ENCODE measurements at places on chromosomes 6 and 20. TPM values are rescaled to one million over a fixed set of nuclear protein-coding genes. Genes with fewer than 3 reads are reported as not detected.

Gene FAM217B
- 27.9 TPM for total RNA-seq

Gene DEK
- total RNA-seq = 224 TPM

Gene TPBG
- 66.4 TPM for total RNA-seq

Gene FAM83B
- total RNA-seq = 0.41 TPM

Gene RNF39
- not detected for total RNA-seq

Gene TNFRSF21
- 36.0 TPM for total RNA-seq

Gene RPS21
- 1,506 TPM for total RNA-seq

Gene PGBD1
- total RNA-seq = 11.6 TPM

Gene CRNKL1
- 25.1 TPM for total RNA-seq

GRCh38 chr20:26205350-26205749 lies 508.7 kb upstream of the ZNF337 start:
- no peak overlapping the region for H3K4me3 ChIP-seq
- no peak overlapping the region for H3K27ac ChIP-seq

- no peaks in the 10 kb centered on the region for H3K27me3 ChIP-seq
- H3K27ac ChIP-seq = no peak overlapping the region
- no peak for DNase-seq
- H3K4me1 ChIP-seq = no peaks in the 10 kb centered on the region
- H3K4me3 ChIP-seq = no peak overlapping the region
- peaks cover 14% of the 10 kb centered on the region for H3K36me3 ChIP-seq
Measured at GRCh38 chr6:31418251-31418650, 14.9 kb downstream of the MICA start.

- H3K27ac ChIP-seq = no peak overlapping the region
- H3K4me3 ChIP-seq = peak overlapping the region; percentile 49
- H3K27me3 ChIP-seq = no peaks in the 10 kb centered on the region
Measured at GRCh38 chr6:28597217-28597835, 71.6 kb downstream of the GPX5 start.

- no peaks in the 10 kb centered on the region for H3K4me1 ChIP-seq
- H3K27ac ChIP-seq = no peak overlapping the region
- DNase-seq = no peak
- no peak overlapping the region for H3K4me3 ChIP-seq
Measured at GRCh38 chr6:71224011-71224410, 64.6 kb upstream of the OGFRL1 start.

DNA sequence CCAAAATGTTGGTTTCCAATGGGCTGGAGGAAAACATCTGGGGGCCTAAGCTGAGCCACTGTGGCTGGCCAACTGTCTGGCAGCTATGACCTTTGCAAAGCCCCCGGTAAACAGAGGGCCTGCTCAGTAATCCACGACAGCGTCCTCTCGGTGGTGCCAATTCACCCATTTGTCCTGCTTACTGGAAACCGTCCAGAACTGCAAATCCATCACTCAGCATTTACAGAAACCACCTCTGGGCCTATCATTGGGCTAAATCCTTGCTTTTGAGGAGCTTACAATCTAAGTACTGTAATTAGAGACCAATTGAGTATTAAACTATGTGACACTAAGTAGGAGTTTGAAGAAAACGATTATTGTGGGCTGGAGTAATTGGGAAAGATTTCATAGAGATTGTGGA lies 31.0 kb downstream of the ADAT2 start:
- no peak overlapping the region for H3K27ac ChIP-seq
- H3K4me1 ChIP-seq = no peaks in the 10 kb centered on the region
- no peak for DNase-seq
- no peaks in the 10 kb centered on the region for H3K27me3 ChIP-seq
- H3K36me3 ChIP-seq = no peaks in the 10 kb centered on the region
- H3K4me3 ChIP-seq = no peak overlapping the region

- H3K36me3 ChIP-seq = no peaks in the 10 kb centered on the region
- H3K27me3 ChIP-seq = no peaks in the 10 kb centered on the region
- peaks cover 1% of the 10 kb centered on the region for H3K4me1 ChIP-seq
Measured at GRCh38 chr20:2516399-2516798, 7.7 kb upstream of the ZNF343 start.

DNA sequence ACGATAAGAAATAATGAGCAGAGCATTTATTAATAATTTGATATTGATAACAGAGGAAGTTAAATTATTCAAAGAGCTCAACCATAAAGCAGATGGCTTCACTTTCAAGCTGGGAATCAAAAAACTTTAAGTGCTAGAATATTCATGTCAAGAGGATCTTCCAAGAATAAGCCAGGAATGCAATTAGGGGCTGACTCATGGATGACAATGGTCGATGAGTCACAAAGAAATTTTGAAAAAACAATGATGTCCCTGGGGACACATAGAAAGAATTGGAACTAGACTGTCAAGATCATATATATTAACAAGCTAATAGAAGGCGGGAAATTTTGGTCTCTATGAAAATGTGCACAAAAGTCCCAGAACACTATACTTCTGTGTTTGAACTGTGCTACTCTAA lies 304.1 kb downstream of the LAMA2 start:
- no peaks in the 10 kb centered on the region for H3K27me3 ChIP-seq
- peaks cover 24% of the 10 kb centered on the region for H3K4me1 ChIP-seq
- peak; percentile 84 for DNase-seq
- H3K4me3 ChIP-seq = no peak overlapping the region

DNA sequence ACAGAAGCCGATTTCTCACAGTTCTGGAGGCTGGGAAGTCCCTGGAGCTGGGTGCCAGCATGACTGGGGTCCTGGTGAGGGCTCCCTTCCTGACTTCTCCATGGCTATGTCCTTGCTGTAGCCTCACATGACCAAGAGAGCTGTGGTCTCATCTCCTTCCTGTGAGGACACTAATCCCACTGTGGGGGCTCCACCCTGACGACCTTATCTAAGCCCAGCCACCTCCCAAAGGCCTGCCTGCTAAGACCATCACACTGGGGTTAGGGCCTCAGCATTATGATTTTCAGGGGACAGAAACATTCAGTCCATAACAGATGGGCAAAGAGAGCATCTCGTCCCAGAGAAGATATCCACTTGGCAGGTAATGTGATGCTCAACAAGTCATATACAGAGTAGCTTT lies 16.8 kb downstream of the RPP40 start:
- H3K27ac ChIP-seq = no peak overlapping the region
- no peaks in the 10 kb centered on the region for H3K27me3 ChIP-seq
- no peaks in the 10 kb centered on the region for H3K36me3 ChIP-seq
- H3K4me3 ChIP-seq = no peak overlapping the region
- peaks cover 12% of the 10 kb centered on the region for H3K4me1 ChIP-seq

GRCh38 chr20:52201395-52201794 lies 9.8 kb upstream of the ZFP64 start:
- H3K4me1 ChIP-seq = no peaks in the 10 kb centered on the region
- H3K27ac ChIP-seq = no peak overlapping the region
- H3K4me3 ChIP-seq = no peak overlapping the region
- DNase-seq = no peak
- no peaks in the 10 kb centered on the region for H3K27me3 ChIP-seq

DNA sequence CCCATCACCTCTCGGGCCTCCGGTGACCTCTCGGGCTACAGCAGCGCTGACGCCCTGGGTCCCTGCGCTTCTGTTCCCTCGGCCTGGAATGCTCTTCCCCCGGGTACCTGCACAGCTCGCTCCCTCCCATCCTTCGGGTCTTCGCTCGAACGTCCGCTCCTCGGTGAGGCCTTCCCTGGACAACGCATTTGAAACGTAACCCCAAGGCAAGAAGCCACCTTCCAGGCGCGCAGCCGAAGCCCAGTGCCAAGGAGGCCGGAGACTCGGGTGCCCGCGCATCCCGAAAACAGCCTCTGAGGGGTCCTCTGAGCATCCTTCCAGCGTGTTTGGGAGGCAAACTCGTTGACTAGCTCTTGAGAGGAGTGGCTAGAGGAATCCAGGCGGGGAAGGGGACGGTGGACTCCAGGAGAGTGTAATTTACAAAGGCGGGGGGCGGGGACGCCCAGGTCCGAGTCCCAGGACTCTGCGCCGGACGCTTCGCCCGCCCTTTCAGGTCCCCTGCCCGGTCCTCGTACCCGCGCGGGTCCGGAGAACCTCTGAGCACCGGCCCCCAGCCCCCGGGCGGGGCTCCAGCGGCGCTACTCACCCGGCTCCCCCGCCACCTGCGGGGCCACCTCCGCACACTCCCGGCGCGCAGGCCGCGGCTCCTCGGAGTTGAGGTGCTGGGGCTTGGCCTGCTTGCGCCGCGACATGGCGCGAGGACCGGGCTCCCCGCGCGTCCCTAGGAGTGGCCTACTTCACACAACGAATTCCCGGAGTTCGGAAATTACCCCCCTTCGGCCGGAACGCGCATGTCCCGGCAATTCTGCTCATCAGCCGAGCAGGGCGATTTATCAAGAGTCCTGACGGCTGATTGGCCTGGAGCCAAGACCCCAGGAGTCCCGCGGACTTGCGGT lies 86.8 kb downstream of the ZFP64 start:
- H3K36me3 ChIP-seq = no peaks in the 10 kb centered on the region
- H3K4me3 ChIP-seq = peak overlapping the region; percentile 67
- H3K4me1 ChIP-seq = peaks cover 4% of the 10 kb centered on the region
- peak overlapping the region; percentile 61 for H3K27ac ChIP-seq
- DNase-seq = peak; percentile 87

DNA sequence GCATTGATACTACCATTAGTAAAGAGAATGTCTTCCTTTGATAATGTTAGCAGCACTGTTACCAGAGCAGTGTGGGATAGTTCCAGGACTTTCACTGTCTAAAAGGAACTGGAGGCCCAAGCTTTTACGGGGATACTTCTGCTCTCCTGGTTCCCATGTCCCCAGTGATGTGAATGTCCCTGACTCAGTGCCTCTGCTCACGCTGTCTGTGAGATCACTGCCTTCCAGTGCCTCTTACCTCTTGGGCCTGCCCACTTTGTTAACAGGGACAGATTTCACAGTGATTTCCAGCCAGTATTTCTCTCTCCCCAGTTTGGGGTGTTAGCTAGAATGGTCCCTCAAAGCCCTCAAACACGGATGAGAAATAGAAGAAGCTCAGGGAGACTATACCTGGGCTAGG lies 14.4 kb downstream of the PTPRA start:
- H3K27me3 ChIP-seq = no peaks in the 10 kb centered on the region
- no peak overlapping the region for H3K4me3 ChIP-seq
- H3K36me3 ChIP-seq = no peaks in the 10 kb centered on the region
- no peak for DNase-seq
- H3K4me1 ChIP-seq = no peaks in the 10 kb centered on the region

GRCh38 chr6:129787816-129788215 lies 73.3 kb downstream of the TMEM244 start:
- no peak overlapping the region for H3K27ac ChIP-seq
- no peak overlapping the region for H3K4me3 ChIP-seq
- no peaks in the 10 kb centered on the region for H3K36me3 ChIP-seq
- peaks cover 26% of the 10 kb centered on the region for H3K4me1 ChIP-seq
- H3K27me3 ChIP-seq = no peaks in the 10 kb centered on the region

GRCh38 chr6:128963561-128963960 lies 80.6 kb downstream of the LAMA2 start:
- DNase-seq = no peak
- no peaks in the 10 kb centered on the region for H3K4me1 ChIP-seq
- H3K27me3 ChIP-seq = no peaks in the 10 kb centered on the region
- H3K4me3 ChIP-seq = no peak overlapping the region
- no peak overlapping the region for H3K27ac ChIP-seq

GRCh38 chr6:23890543-23891227 lies 235.3 kb upstream of the NRSN1 start:
- no peak overlapping the region for H3K27ac ChIP-seq
- no peaks in the 10 kb centered on the region for H3K36me3 ChIP-seq
- no peak overlapping the region for H3K4me3 ChIP-seq
- H3K27me3 ChIP-seq = no peaks in the 10 kb centered on the region
- no peaks in the 10 kb centered on the region for H3K4me1 ChIP-seq
- peak; percentile 16 for DNase-seq

- H3K4me1 ChIP-seq = no peaks in the 10 kb centered on the region
- H3K4me3 ChIP-seq = no peak overlapping the region
- no peak for DNase-seq
- H3K36me3 ChIP-seq = no peaks in the 10 kb centered on the region
- H3K27me3 ChIP-seq = peaks cover 11% of the 10 kb centered on the region
Measured at GRCh38 chr6:88367248-88367647, 201.1 kb upstream of the CNR1 start.

- H3K27me3 ChIP-seq = no peaks in the 10 kb centered on the region
- H3K4me1 ChIP-seq = peaks cover 12% of the 10 kb centered on the region
- H3K27ac ChIP-seq = no peak overlapping the region
- peaks cover 5% of the 10 kb centered on the region for H3K36me3 ChIP-seq
- H3K4me3 ChIP-seq = no peak overlapping the region
Measured at GRCh38 chr6:31617010-31617409, 2.0 kb downstream of the AIF1 start.

GRCh38 chr6:26097268-26097875 lies 10.1 kb downstream of the HFE start:
- H3K27me3 ChIP-seq = no peaks in the 10 kb centered on the region
- no peak overlapping the region for H3K4me3 ChIP-seq
- H3K4me1 ChIP-seq = peaks cover under 1% of the 10 kb centered on the region
- H3K27ac ChIP-seq = no peak overlapping the region
- H3K36me3 ChIP-seq = no peaks in the 10 kb centered on the region

DNA sequence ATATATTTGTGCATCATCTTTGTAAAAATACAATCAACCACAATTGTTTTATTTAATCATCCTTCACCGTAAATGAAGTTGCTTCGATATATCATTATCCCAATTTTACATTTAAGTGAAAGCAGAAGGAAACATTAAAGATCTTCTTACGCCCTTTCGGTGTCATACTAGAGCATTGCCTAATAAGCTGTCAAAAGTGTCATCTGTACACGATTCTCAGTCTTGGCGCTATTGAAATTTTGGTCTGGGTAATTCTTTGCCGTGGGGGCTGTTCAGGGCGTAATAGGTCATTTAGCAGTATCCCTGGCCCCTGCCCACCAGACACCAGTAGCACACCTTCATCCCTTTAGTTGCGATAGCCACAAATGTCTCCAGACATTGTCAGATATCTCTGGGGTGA lies 40.4 kb upstream of the TMEM170B start:
- no peak for DNase-seq
- no peak overlapping the region for H3K4me3 ChIP-seq
- no peaks in the 10 kb centered on the region for H3K36me3 ChIP-seq
- no peaks in the 10 kb centered on the region for H3K4me1 ChIP-seq

DNA sequence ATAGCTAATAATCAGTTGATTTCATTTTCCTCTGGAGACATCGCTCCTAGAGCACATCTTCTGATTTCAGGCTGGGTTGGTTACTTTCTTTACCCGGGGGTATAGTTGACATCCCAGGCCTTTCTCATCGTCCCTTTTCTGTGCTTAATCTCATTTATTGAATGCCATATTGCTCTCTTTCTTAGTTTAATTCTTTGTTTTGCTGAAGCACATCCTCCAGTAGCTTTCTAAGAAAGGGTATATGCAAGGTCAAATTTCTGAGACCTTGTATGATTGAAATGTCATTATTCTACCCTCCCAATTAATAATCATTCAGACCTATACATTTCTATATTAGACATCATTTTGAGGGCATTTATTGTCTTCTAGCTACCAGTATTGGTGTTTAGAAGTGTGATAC lies 2.6 kb upstream of the C20orf141 start:
- H3K4me3 ChIP-seq = no peak overlapping the region
- H3K36me3 ChIP-seq = no peaks in the 10 kb centered on the region
- no peak for DNase-seq
- no peaks in the 10 kb centered on the region for H3K27me3 ChIP-seq
- peaks cover 17% of the 10 kb centered on the region for H3K4me1 ChIP-seq

All from A673 (cell line).